ENCODE measurements at places on chromosomes 4 and X.

- no peak for DNase-seq
Measured at GRCh38 chrX:22135994-22136684, 104.0 kb downstream of the PHEX start.

- DNase-seq, result no peak
Measured at GRCh38 chr4:176242764-176243347, 26.2 kb downstream of the ASB5 start.

- DNase-seq, result no peak
Measured at GRCh38 chr4:168150420-168151050, 58.2 kb downstream of the ANXA10 start.

DNA sequence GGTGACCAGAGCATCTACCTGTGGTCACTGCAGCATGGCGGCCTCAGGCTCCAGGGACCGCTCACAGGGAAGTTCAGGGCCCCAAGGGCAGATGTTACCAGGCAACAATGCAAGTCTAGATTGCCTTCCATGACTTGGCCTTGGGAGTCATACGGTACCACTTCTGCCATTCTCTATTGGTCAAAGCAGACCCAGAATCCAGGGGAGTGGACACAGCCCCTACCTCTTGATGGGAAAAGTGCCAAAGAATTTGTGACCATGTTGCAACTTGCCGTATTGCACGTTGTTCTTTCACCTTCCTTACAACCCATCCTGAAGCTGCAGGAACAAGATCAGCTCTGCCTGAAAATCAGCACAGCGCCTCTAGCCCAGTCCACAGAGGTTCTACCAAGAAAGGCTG lies 111.1 kb downstream of the IRF2 start:
- no peak for DNase-seq

DNA sequence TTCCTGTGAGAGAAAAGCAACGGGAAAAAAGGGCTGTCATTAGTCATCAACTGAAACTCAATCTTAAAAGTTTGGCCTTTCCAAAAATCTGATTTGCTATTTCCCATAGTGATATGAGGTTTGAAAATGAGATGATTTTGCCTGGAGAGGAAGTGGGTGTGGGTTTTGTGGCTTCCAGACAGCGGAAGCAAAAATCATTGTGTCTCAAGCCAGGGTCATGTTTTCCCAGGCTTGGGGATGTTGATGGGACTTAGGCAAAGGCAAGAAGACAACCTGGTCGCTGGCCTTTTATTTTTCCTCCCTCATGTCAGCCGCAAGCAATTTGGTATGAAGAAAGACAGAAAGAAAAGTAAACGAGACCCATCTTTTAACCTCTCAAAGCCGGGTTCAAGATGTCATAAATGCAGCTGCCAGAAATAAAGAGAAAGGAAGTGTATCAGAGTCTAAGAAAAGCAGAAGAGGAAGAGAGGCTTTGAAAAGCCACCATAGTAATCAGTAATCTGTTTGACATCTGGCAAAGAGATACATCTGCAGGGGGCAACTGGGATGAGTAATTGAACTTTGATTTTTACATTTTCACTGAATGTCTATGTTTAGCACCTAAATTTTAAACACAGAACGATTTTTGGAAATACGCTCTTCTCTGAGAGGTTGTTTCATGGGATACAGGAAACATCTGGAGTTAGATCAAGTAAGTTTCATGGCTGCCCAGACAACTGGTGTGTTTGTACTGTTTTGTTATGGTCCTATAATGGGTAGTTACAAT lies 521.6 kb upstream of the SLIT2 start:
- no peak for DNase-seq

DNA sequence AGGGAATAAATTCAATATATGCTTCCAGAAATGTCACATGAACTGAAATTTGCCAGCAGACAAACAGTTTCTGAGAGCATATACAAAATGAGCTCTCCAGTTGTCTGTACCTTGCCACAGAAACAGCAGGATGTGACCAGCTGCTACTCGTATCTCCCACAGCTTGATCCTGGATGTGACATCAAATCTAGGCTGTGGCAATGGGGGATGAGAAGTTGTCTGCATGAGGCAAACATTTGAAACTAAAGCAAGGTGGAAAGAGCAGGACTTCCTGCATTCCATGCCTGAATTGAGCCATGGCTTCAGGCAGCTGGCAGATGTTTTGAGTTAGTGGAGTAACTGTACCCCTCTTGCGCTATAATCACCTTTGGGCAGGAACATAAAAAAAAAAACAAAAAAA lies 1724.0 kb downstream of the RPA4 start:
- DNase-seq, result no peak

DNA sequence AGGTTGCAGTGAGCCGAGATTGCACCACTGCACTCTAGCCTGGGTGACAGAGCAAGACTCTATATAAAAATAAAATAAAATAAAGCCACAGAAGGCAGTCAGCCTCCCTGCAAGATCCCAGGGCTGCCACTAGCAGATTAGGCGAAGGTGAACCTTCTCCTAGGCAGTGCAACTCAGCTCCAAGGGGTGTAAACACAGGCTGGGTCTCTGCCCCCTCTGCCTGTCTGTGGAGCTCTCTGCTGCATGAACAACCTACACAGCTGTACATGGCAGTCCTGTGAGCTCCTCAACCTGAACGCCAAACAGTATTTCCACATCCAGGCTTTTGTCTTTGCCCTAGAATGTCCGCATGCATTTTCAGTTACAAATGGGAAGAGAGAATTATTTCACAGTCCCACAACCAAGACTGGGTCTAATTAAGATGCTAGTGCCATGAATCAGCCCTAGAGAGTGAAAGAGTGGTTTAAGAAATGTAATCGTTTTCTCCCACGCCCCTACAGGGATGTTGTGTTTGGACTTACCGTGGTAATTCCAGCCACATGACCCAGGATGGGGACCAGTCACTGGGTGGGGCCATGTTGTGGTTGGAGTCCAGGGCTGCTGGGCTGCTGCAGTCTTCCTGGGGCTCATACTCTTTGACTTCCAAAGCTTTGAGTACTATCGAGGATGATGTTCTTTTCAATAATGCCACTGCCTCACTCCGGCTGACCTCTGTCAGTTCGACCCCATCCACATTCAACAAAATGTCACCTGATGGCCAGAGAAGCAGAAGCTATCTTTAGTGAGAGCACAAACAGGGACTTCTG lies 99.0 kb downstream of the FIP1L1 start:
- DNase-seq, result no peak

DNA sequence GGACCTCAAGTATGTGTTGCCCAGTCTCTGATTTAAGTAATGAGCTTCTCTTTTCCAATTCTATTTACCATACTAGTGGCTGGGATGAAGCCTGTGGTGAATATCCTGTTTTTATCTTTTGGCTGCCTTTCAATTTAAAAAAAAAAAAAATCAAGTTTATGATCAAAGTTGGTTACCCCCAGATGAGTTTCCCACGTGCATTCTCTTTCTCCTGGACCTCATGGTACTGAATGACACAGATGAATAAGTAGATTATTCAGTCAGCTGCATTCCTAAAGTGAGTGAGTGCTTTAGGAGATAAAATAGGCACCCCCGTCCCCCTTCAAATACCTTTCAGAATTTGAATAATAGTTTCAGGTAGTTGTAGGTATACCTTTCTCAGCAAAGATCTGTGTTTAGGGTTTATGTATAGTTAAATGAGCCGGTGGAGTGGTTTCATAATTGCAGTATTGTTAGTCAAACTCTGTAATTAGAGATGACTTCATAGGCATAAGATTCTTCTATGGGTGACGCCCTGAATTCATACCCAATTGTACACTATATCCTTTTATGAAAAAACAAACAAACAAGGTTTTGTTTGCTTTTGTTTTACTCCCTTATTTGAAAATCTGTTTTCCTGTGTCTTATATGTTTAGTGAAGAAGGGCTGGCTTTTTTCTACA lies 41.9 kb downstream of the PLS3 start:
- DNase-seq, result no peak

DNA sequence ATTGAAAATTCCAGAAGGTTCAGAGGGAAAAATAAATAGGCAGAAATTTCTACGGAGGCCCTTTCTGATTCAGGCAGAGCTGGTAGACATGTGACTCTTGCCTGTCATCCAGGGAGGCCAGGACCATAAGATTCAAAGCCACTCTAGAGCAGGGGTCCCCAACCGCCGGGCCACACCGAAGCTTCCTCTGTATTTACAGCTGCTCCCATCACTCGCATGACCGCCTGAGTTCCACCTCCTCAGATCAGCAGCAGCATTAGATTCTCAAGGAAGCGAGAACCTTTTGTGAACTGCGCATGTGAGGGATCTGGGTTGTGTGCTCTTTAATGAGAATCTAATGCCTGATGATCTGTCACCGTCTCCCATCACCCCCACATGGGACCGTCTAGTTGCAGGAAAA lies 72.2 kb downstream of the RWDD4 start:
- DNase-seq, result no peak
